ENCODE measurements at places on chromosomes 12 and 14.

- DNase-seq: no peak
Measured at GRCh38 chr12:51848326-51848727, at the start of gene FIGNL2. Gene FIGNL2, minus strand, starts transcription at chr12:51848718. Its CDS starts 26,305 bp downstream, at chr12:51822413.

DNA sequence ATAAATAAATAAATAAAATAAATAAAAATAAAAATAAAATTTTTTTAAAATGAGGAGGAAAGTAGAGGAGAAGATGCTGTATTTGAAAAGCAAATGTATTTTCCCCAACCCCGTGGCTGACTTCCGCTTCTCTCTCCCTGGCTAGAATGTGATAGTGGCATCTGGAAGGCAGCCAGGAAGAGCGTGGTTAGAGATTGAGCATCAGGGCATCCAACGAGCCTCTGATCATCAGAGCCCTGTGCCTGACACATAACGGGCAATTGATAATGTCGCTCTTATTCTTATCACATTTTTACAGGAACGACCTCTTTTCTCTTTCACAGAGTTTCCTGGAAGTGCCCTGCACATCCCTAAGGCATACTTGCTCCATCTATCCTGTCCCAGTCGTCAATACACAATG lies 496.9 kb upstream of the TMEM132C start:
- DNase-seq: no peak

DNA sequence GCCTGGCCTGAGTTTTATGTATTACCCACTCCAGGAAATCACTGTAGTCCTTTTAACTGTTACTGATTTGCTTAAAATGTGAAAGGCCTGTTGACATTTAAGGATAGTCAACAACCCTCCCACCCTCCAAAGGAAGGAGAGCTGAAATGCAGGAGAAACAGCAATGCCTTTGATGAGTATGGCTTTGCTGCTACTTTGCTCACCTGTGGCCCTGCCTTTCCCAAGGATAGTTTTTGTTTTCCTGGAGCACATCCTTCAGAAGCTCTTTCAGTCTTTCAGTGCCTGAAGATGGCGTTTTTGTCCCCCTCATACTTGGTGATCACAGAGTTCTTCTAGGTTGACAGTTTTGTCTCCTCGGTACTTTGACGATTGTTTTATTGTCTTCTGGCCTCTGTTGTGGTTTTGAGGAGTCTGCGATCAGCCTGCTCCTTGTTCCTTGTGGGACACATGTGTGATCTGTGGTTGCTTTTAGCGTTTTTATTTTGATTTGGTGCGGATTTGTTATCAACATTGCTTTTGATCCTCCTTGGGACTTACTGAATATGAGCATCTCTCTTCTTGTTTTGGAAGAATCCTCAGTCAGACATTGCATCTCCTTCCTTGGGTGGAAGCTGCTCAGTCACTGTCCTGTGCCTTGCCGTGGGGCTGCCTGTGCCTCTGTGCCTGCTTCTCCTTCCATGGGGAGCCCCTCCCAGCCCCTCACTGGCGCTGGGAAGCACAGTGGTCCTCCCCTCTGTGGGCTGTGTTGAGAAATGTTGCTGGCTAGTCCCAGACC lies 17.2 kb downstream of the PACS2 start:
- no peak for DNase-seq

- no peak for DNase-seq
Measured at GRCh38 chr12:13253966-13254760, 57.6 kb downstream of the EMP1 start.

Data from HEK293T (cell line).